ENCODE measurements at places on chromosomes 12 and 14. TPM values are rescaled to one million over a fixed set of nuclear protein-coding genes. Genes with fewer than 3 reads are reported as not detected.

Gene TRHDE
- 16.8 TPM for total RNA-seq

Gene HOXC10
- total RNA-seq = not detected

Gene KLRC4
- not detected for total RNA-seq

Gene DLGAP5
- 18.1 TPM for total RNA-seq

Gene SOAT2
- total RNA-seq = not detected

Gene CMTM5
- total RNA-seq = not detected

Gene RHNO1
- 13.6 TPM for total RNA-seq

Gene DNAH10
- total RNA-seq = 0.32 TPM

Gene TSPAN9
- total RNA-seq = 27.4 TPM

Gene INSM2
- not detected for total RNA-seq

Gene SLCO1B1
- not detected for total RNA-seq

Gene CACNA2D4
- 1.8 TPM for total RNA-seq

Gene SERPINA5
- total RNA-seq = 0.91 TPM

Gene IFNG-AS1
- total RNA-seq = not detected

Gene IRAK3
- 20.9 TPM for total RNA-seq

Gene LAG3
- total RNA-seq = not detected

Gene C1R
- total RNA-seq = 966 TPM

Gene SLC22A17
- 59.7 TPM for total RNA-seq

Gene C14orf132
- 22.0 TPM for total RNA-seq

Gene KCNA5
- not detected for total RNA-seq

Gene RFX4
- not detected for total RNA-seq

Gene RPS6KL1
- 2.1 TPM for total RNA-seq

Gene CCDC85C
- total RNA-seq = 7.0 TPM

Gene SDR9C7
- not detected for total RNA-seq

Gene FAM186B
- total RNA-seq = 0.32 TPM

Gene CCDC177
- total RNA-seq = under 0.01 TPM

Gene NPAS3
- total RNA-seq = 5.6 TPM

Gene SETD1B
- 3.9 TPM for total RNA-seq

Gene NRXN3
- 1.8 TPM for total RNA-seq

Gene DHRS1
- total RNA-seq = 21.1 TPM

Gene ZDHHC22
- not detected for total RNA-seq

Gene CLEC4A
- total RNA-seq = not detected

Gene C12orf60
- 2.1 TPM for total RNA-seq

Gene AKAP6
- 0.39 TPM for total RNA-seq

Gene USP44
- total RNA-seq = 1.8 TPM

Gene P2RX2
- not detected for total RNA-seq

Gene LALBA
- total RNA-seq = not detected

Gene RPL10L
- total RNA-seq = not detected

Gene AGAP2
- total RNA-seq = 0.48 TPM

Gene CACNA1C
- 4.3 TPM for total RNA-seq

Gene PELI2
- 7.9 TPM for total RNA-seq

Gene SLC25A21
- 1.0 TPM for total RNA-seq

Gene RNFT2
- total RNA-seq = 2.1 TPM

Gene KIF26A
- total RNA-seq = 1.2 TPM

Gene CISTR
- not detected for total RNA-seq
